ENCODE measurements at places on chromosomes 16 and 17.

DNA sequence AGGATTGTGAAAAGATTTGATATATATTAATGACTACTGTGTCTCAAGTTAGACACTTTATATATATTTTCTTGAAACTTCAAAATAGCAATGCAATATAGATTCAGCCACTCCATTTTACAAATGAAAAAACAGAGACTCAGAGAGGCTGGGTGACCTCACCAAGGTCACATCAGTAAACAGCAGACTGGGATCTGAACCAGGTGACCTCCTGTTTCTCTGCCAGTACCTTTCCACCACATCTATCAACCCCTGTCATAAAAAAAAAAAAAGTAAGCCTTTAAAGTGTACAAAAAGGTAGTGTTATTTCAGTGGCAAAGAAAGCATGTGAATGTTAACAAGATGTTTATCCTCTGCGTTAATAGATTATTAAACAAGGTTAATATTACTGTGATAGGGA, 466.5 kb upstream of the DYNLRB2 start:
- no peak for DNase-seq

DNA sequence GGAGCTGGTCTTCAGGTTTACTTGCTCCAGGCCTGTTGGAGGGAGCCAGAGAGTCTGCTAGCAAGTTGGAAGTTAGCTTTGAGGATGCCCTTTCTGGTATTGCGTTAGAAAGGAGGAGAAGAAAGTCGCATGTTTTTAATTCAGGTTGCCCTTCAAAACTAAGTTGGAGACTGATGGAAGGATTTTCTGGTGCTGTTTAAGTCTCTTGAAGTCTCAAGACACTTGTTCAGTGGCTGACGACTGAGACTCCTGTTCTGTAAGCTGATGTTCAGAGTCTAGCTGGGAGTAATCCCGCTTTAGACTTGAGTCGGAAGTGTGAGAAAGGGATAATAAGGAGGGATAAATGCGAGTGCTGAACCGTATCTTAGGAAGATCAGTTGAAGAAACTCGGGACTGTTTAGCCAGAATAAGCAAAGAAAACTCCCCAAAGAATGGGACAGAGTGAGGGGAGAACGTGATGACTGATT, 740 bp downstream of the AATF start:
- DNase-seq = no peak

GRCh38 chr16:55576384-55576783, 9.9 kb downstream of the CAPNS2 start:
- DNase-seq = no peak

DNA sequence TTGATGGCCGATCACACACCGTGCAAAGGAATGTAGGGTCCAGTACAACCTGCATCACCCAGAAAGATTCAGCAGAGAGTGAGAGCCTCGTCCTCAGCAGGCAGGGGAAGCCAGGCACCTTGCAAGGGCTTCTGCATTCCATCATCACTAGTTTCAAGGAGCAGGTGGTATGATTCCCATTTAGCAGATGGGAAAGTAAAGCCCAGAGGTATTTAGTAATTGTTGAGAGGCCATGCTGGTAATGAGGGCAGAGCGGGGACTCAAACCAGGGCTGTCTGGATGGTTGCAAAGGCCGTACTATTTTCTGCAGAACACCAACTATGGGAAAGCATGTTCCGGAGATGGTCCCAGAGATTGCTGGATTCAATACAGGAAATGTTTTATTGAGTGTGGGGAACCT, 65.8 kb upstream of the MRTFB start:
- DNase-seq = no peak

- DNase-seq = no peak
Measured at GRCh38 chr16:64225696-64226095, 896.2 kb downstream of the CDH11 start.

DNA sequence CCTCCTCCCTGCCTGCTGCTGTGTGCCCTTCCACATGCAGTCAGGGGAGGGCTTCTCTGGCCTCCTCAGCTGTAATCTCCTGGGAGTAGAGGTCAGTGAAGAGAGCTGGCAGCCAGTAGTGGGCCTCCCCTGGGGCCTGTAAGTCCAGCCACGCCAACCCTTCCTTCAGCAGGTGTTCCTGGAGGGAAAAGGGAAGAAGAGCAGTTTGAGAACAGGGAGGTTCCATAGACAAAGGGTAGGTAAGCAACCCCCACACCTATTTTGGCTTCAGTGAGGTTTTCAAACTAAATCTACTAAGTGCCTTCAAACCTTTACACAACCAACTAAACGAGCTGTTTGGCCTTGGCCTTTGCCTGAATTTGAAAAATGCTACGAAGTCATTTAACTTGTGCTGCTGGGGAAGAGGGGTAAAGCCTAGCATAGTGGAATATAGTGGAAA, 14.2 kb downstream of the SNF8 start:
- DNase-seq = no peak

DNA sequence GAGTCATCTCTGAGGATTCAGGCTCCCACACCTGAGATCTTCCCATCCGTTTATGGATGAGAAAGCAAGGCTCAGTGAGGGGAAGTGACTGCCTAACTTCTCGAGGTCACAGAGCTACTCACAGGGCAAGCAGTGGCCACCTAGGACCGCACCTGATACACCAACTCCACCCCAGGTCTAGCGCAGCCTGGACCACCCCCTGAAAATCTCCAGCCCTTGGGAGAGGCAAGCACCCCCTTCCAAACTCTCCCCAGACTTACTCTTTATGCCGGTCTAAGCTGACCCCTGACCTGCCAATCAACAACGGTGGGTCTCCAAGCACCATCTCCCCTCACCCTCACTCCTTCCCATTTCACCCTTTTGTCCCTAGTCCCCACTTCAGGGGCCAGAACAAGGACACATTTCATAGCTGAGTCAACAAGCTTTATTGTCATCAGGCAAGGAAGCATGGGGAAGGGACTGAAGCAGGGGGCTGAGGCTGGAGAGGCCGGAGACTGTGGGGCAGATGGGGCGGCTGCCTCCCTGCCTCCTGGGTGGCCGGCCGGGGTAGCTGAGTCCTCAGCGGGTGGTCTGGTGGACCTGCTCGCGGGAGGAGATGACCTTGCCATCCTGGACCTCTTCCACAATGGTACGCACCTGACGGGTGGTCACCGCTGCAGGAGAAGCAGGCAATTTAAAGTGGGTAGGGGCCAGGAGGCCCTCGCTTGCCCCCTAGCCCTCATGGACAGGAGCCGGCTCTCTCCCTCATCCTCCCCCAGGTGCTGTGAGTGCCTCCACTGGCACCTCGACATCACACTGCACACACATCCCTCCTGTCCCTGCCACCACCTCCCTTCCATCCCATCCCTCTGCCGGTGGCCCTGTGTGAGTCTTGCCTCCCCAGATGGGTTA, 5.1 kb downstream of the KRT17 start:
- DNase-seq = no peak

DNA sequence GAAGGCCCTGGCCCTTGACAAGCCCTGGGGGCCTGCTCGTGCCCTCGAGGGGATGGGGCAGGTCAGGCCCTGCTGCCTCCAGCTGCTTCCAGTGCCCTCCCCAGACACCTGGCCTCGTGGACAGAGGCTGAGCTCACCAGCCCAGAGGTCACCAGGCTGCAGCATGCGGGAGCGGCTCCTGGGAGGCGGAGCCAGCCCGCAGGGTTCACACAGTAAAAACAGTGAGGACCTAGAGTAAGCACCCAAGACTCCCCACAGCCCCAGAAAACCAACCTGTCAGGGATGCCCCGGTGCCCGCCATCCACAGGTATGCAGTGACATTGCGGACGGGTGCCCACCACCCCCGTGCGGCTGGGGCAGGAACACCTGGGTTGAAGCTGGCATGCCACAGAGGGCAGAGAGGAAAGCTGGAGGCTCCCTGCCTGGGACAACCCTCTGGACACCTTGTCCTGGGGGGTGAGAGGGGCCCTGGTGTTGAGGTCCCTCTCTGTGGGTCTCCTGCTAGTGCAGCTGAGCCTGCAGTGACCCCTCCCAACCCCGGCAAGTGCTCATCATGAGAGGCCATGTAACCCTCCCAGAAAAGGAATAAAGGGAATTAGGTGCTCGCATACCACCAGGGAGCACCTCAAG, 62.1 kb downstream of the LMF1 start:
- DNase-seq = no peak

DNA sequence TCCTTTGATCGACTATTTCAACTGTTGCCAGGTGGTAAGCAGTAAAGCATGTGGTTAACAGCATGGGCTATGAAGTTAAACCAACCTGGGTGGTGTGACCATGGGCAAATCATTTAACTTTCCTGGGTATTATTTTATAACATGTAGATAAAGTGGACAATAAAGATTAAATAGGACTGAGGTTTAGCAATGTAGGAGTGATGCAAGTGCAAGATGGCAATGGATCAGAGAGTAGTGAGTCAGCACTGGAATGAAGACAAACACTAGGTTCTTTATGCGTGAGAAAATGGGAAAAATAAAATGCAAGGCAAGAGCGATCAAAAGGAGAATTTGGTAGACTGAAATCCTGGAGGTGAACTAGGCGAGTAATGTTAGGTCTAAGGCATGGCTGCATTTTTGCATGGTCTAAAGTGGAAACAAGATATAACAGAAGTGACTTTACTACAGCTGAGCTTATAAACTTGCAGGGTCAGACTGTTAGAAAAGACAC, 222.4 kb upstream of the AXIN2 start:
- DNase-seq = peak; percentile 90

GRCh38 chr16:29989111-29989858, 6.1 kb downstream of the HIRIP3 start:
- DNase-seq = no peak

GRCh38 chr17:50234581-50234980, 33.1 kb upstream of the COL1A1 start:
- DNase-seq = no peak

DNA sequence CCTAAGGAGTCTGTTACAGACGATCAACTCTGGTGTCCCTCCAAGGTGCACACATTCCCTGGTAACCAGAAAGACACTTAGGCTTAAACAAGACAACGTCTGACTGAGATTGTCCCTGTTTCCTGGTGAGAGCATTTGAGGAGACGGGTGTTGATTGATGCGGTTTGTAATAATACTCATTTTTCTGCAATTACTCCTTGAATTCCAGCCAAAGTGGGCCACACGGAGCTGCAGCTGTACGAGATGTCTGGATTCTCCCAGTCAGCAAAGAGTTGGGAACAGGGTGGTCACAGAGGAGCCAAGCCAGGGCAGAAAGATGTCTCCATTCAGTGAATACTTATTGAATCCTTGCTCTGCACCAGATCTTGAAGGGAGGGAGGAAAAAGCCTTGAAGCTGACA, 30.9 kb upstream of the CES5A start:
- no peak for DNase-seq

DNA sequence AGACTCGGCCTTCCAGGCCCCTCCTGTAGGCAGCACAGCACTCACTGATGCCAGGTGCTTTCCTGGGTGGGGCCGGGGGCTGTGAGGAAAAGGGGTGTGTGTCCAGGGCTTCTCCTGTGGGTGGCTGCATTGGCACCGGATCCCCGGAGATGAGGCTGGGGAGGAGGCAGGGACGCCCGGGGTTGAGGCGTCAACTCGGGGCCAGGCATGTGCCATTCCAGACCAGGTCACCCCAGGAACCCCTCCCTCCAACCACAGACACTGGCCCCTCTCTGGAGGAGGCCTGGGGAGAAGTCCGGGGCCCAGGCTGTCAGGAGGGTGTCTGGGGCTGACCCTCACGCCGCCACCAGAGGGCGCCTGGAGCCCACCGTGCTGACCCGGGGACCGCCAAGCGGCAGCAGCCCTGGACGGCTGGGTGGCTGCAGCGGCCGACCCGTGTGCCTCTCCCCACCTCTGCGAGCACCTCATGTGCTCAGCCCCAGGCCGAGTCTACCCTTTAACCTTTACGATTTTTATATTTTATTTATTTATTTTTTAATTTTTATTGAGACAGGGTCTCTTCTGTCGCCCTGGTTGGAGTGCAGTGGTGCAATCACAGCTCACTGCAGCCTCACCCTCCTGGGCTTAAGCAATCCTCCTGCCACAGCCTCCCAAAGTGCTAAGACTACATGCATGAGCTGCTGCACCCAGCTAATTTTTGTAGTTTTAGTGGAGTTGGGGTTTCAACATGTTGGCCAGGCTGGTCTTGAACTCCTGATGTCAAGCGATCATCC, 3.2 kb upstream of the METRN start:
- peak; percentile 52 for DNase-seq

DNA sequence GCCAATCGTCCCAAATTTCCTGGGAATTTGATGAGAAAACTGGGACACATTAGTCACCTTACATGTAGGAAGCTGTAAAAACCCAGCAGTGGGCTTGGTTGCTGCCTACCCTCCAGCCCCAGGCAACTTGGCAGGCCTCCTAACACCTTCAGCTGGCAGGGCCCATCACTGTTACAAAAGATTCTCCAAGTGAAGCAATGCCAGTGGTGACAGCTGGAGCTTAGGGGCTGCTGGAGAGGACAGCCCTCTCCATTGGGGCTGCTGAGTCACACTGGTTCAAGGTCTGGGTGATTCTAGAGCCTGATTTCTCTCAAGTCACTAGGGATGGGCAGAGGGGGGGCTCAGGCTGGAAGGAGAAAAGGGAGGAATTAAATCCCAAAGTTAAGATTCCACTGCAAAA, 180.6 kb downstream of the COPRS start:
- peak; percentile 65 for DNase-seq

- DNase-seq = peak; percentile 70
Measured at GRCh38 chr17:39244600-39245570, 19.1 kb upstream of the STAC2 start.

DNA sequence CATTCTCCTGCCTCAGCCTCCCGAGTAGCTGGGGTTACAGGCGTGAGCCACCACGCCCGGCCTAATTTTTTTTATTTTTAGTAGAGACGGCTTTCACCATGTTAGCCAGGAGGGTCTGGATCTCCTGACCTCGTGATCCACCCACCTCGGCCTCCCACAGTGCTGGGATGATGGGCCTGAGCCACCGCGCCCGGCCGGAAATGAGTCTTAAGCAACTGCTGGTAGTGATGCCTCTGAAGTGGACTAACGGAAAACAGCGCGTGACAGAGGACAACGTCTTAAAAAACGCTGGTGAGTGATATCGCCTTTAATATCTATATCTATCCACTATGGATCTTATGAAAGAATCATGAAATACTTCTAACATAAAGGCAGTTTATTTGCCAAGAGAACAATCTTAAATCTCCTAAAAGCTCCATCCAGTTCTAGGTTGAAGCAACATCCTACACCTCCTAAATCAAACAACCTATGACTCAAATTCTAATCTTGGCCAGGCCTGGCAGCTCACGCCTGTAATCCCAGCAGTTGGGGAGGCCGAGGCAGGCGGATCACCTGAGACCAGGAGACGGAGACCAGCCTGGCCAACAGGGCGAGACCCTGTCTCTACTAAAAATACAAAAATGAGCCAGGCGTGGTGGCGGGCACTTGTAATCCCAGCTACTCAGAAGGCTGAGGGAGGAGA, 69.8 kb downstream of the NXN start:
- peak; percentile 89 for DNase-seq
